ENCODE measurements at places on chromosomes 11 and 22. TPM values are rescaled to one million over a fixed set of nuclear protein-coding genes. Genes with fewer than 3 reads are reported as not detected.

DNA sequence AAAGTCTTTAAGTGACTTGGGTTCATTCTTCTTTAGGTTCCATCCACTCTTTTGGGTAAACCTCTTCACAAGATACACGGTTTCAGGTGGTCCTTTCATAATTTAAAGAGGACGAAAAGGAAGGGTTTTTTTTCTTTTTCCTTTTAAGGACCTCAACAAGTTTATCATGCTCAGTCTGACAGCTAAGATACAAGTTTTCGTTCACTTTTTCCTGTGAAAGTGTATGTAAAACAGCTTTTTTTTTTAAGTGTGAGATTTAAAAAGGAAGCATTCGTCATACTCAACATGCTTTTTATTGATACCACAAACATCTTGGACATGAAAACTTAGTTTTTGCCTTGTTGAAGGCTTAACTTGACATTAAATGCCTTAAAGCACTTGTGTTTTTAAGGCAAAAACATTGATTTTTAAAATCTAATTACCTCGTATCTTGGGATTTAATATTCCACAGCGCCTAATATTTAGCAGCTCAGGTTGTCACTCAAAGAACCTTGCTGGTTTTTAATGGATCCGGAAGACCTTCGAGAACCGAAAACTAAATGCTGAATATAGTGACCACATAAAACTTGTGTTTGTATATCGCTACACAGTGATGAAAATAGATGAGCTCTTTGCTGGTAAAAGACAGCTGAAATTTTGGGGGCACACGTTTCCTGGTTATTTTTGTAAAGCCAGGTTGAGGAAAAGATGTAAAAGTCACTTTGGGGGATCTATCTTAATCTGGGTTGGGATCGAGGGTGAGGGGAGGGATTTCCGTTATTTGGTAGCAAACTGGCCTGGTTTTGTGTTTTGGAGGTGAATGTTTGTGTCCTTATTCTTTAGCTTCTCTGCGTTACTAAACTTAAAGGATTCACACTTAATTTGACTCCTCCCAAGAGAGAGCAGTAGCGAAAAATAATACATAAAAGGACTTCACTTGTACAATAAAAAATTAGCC is 2.3 kb downstream of the PCF11 start:
- DNase-seq: no peak

Gene MRGPRX3
- not detected for total RNA-seq

DNA sequence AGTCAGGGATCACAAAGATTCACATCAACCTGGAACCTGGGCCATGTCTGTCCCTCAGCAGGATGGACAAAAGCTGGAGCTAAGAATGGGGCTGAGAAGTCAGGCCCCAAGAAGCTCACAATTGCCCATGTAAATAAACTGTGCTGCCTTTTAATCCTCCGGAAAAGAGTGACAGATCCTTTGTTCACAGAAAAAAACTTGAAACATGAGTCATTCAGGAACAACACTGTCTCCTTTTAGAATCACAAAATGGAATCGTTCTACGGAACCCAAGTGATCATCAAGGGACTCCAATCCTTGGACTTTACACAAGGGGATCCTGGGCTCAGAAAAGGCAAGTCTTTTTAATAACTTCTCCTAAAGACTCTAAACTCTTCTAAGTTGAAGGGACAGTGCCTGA is 36.1 kb downstream of the RELT start:
- no peak for DNase-seq

DNA sequence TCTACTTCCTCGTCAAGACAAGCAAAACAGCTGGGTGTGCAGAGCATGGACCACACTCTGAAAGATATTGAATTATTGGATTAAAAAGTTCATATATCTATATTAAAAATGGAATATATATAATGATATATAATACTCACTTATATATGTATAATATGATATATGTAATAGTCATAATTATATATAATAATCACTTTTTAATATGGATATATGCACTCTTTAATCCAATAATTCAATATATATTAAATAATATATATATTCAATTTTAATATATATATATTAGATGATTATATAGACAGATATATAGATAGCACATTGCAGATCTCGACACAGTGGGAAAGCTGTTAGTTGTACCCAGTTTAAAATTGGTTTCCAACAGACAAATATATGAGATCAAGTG is 182.1 kb upstream of the CARD18 start:
- no peak for DNase-seq

Gene F2
- not detected for total RNA-seq

Gene VPREB1
- total RNA-seq: not detected

DNA sequence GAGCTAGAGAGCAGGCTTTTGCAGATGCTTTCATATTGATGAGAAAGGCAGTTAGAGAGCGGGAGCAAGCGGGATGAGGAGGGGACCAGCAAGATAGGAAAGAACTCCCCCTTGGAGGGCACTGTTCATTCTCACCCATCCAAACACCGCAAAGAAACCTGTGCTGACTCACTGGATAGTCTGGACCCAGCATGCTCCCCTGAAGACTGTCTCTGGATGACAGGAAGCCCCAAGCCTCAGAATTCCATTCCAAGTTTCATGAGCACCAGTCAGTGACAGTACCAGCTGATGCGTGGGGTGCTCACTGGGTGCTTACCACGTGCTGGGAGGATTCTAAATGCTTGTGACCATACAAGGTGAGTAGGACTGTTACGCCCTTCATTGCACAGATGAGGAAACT is 34.2 kb downstream of the MICAL3 start:
- DNase-seq: no peak

Gene GPHA2
- not detected for total RNA-seq

Gene SLC17A6
- total RNA-seq: not detected

GRCh38 chr22:48098921-48099245 is 1336.4 kb downstream of the TBC1D22A start:
- DNase-seq: no peak

DNA sequence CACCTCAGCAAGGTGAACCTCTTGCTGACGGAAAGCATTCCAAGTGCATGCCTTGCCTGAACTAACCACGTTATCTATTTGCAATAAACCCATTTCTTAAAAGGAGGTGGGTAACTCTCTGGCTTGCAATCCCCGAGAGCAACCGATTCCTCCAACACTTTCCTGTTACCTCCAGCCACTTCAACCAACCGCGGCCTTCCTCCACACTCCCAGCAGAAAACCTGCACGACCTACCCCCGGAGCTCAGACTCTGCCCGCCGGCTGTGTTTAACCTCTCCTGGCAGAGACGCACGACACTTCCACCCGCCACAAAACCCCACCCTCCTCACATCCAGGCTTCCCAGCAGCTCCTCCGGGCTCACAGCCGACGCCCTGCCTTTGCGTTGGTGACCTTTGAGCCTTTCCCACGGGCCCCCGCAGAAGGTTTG is 708 bp downstream of the SCO2 start:
- DNase-seq: no peak

GRCh38 chr22:24207264-24208011 is 26.2 kb downstream of the SUSD2 start:
- DNase-seq: no peak

DNA sequence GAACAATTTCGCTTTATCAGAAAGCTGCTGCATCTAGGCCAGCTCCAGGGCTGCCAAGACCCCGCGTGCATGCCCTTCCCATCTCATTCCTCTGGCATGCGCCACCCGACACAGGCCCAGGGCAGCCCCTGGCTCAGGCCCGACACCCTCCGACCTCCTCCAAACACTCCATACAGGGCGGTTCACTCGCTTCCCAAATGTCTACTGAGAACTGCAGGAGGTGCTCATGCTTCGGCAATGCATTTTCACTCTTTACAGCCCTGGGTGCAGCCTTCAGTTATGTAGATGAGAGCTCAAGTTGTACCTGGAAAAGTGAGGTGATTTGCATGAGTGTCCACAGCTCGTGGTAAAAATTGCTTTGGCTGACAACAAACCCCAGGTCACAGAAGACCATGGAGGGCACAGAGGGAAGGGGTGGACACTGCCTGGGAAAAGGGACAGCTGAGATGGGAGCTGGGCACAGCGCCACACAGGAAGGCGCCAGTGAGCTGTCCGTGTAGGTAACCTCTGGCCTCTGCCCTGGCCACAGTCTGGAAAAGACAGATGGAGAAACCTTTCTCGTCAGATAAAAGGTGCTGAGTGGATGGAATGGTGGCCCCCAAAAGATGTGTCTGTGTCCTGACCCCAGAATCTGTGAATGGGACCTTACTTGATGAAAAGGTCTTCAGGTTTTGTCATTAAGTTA is 1351.9 kb downstream of the BRD1 start:
- no peak for DNase-seq

- DNase-seq: no peak
Observed at GRCh38 chr11:10267821-10268220, 26.2 kb downstream of the SBF2 start.

- no peak for DNase-seq
Observed at GRCh38 chr11:93849751-93850593, 446 bp downstream of the VSTM5 start.

GRCh38 chr11:13384908-13385640 is 77.9 kb downstream of the BTBD10 start:
- DNase-seq: peak; percentile 29

DNA sequence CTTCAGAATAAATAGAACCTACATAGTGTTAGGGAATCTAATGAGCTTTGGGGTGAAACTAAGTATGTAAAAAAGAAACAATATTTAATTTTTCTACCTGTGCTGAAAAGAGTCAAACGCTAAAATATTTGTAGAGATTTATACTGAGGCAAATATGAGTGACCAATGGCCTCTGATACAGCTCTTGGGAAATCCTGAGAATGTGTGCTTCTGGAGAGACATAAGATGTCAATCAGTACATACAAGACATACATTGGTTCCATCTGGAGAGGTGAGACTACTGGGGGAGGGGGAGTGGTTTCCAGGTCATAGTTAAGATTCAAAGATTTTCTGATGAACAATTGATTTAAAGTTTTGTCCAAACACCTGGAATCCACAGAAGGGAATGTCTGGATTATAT is 970 bp downstream of the ASRGL1 start:
- DNase-seq: no peak

Gene IL18
- 1.4 TPM for total RNA-seq

- DNase-seq: no peak
Observed at GRCh38 chr11:57798905-57799559, 37.4 kb downstream of the CTNND1 start.

Gene OR52N4
- 1.6 TPM for total RNA-seq

GRCh38 chr11:108025387-108026080 is 16.8 kb downstream of the CUL5 start:
- DNase-seq: no peak

- no peak for DNase-seq
Observed at GRCh38 chr11:61923166-61924063, 6.0 kb upstream of the RAB3IL1 start.

Gene HBB
- total RNA-seq: 2.7 TPM

Gene GAB4
- not detected for total RNA-seq

- no peak for DNase-seq
Observed at GRCh38 chr11:34299284-34299972, 58.4 kb downstream of the ABTB2 start.

GRCh38 chr22:39985383-39986035 is 9.2 kb upstream of the FAM83F start:
- no peak for DNase-seq

Gene KDM4D
- total RNA-seq: 0.25 TPM

- no peak for DNase-seq
Observed at GRCh38 chr22:36246718-36247117, 6.2 kb upstream of the APOL1 start.

GRCh38 chr11:94933223-94934130 is 39.9 kb downstream of the CWC15 start:
- no peak for DNase-seq

DNA sequence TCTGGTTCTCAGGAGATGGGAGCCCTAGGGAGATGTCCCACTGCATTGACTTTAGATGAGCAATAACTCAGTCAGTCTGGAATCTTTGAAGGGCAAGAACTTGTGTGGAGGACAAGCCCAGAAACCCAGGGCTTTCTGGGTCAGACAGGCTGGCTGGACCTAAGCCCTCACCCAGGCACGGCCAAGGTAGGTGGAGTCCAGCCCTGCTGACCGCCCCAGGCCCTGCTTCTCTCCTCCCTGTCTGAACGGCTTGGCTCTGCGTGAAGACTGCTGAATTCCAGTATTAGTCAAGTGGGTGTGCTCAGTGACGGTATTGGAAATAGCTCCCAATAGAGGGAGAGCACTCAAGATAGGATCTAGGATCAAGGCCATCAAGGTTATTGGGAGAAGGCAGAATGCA is 6.1 kb downstream of the CXCR5 start:
- DNase-seq: no peak

Data from CD4-positive, CD25-positive, alpha-beta regulatory T cell (primary cell).